ENCODE measurements at places on chromosomes 3 and 15. TPM values are rescaled to one million over a fixed set of nuclear protein-coding genes. Genes with fewer than 3 reads are reported as not detected.
A peak's percentile ranks its signal among the peaks of the same experiment; 100 is the strongest.

DNA sequence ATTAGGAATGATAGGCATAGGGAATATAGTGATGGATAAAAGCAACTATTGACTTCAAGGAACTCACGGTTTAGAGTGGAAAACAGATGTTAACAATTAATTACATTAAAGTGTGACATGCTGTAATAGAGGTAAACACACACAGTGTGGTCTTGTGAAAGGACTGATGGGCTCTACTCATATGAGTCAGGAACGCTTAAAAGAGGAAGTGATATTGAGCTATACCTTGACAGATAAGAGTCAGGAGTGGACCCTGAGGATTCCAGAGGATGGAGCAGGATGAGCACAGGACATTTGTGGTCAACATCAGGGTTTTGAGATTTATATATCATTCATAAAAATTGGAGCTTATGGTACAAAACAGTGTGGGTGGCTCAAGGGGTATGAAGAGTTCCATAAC lies 11.0 kb downstream of the EXOG start:
- no peak for DNase-seq

Gene ADAMTS7
- 40.3 TPM for polyA plus RNA-seq

GRCh38 chr3:187777331-187777941 lies 32.2 kb upstream of the BCL6 start:
- DNase-seq, result no peak

GRCh38 chr15:61227950-61228936 lies 859 bp downstream of the RORA start:
- peak; percentile 59 for DNase-seq

GRCh38 chr15:91521996-91522395 lies 331.5 kb upstream of the SLCO3A1 start:
- DNase-seq, result no peak

Gene FETUB
- polyA plus RNA-seq, result 0.07 TPM

GRCh38 chr15:101070502-101071273 lies 151.5 kb downstream of the LRRK1 start:
- DNase-seq, result peak; percentile 68

GRCh38 chr3:182182531-182182968 lies 470.8 kb downstream of the SOX2 start:
- no peak for DNase-seq

- DNase-seq, result no peak
Observed at GRCh38 chr3:171088964-171089754, 62.6 kb upstream of the SLC2A2 start.

DNA sequence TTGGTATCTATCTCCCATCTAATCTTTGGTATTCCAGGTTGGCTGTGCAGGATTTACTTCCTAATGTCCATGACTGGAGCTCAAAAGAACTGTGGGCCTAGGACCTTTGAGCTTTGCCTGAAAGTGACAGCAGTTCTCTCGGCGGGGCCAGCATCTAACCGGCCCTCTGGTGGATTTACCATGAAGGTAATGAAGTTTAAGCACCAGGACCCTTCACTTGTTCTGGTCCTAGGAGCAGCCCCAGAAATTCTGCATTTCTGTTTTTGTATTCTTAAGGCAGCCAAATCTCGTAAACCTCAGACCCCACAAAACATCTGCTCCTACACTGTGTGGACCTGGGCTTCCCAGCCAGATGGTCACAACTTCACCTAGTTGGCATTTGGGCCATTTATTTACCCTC lies 13.0 kb downstream of the CALML4 start:
- DNase-seq, result no peak

DNA sequence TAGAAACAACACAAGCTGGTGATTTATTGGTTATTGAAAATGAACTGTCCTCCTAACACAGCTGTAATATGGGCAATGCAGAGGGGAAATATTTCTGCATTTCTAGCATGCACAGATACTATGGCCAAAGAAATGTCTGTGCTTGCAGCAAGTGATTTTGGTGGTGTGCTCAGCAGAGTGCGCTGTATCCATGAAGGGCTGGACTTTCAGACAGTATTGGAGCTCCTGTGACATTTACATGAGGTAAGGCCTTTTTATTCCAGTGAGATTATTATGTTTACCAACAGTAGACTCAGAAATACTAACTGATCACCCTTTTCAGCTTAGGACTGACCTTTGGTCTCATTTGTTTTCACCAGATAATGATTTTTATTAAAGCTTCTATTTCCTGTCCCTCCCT lies 1302.6 kb upstream of the EPHA6 start:
- DNase-seq, result no peak

DNA sequence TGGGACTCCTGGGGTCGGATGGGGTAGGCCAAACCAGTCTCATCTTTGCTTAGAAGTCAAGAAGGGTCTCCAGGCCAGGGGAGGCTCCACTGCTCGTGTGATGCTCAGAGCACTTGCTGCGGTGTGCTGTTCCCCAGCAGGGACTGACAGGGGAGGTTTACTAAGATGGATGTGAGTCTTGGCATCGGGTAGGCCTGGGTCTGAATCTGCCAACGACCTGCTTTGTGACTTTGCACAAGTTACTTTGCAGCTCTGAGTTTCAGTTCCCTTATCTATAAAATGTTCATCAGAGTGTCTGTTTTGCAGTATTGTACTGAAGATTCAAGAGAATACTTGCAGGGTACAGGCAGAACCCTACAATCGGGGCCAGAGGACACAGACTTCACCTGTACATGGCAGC lies 17.3 kb upstream of the CDCP1 start:
- no peak for DNase-seq

- DNase-seq, result no peak
Observed at GRCh38 chr15:43851251-43851650, 24.4 kb downstream of the WDR76 start.
